ENCODE measurements at places on chromosomes 1 and 21. TPM values are rescaled to one million over a fixed set of nuclear protein-coding genes. Genes with fewer than 3 reads are reported as not detected.

HSD3B2 gene
- total RNA-seq, result not detected

ADGRL2 gene
- total RNA-seq, result 75.9 TPM

S100A14 gene
- total RNA-seq, result not detected

ERG gene
- 39.3 TPM for total RNA-seq

SETSIP gene
- total RNA-seq, result 0.16 TPM

RXRG gene
- total RNA-seq, result not detected

OXCT2 gene
- total RNA-seq, result 4.5 TPM
